ENCODE measurements at places on chromosomes 6 and 20.
A peak's percentile ranks its signal among the peaks of the same experiment; 100 is the strongest.

- DNase-seq, result no peak
Measured at GRCh38 chr20:2680046-2680445, 12.5 kb upstream of the EBF4 start.

- no peak for DNase-seq
Measured at GRCh38 chr20:61387204-61387953, 135.3 kb downstream of the CDH4 start.

- DNase-seq, result no peak
Measured at GRCh38 chr6:15504581-15505350, 158.1 kb downstream of the DTNBP1 start.

DNA sequence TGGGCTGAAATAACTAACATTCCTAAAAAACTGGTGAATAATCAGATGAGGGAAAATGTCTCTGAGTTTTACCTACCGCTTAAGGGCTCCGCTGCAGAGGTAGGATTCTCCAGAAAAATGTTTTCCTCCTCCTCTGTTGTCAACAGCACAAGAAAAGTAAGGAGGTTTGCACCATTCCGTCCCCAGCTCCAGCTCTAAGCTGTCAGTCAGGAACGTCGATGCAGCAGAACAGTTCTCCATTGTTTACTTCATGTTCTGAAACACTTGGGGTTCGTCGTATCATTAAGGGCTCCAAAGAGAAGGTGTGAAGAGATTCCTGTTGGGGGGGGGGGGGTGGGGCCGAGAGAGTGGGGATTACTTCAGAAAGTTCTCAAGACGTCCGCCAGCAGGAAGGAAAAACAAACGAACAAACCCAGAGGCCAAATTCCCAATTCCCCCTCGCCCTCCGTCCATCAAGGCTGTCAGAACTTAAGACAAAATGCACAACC is 734 bp downstream of the MMS22L start:
- DNase-seq, result no peak

GRCh38 chr6:13302751-13303667 is 25.3 kb downstream of the TBC1D7 start:
- DNase-seq, result peak; percentile 87

- no peak for DNase-seq
Measured at GRCh38 chr6:148868314-148868713, 121.5 kb downstream of the UST start.

DNA sequence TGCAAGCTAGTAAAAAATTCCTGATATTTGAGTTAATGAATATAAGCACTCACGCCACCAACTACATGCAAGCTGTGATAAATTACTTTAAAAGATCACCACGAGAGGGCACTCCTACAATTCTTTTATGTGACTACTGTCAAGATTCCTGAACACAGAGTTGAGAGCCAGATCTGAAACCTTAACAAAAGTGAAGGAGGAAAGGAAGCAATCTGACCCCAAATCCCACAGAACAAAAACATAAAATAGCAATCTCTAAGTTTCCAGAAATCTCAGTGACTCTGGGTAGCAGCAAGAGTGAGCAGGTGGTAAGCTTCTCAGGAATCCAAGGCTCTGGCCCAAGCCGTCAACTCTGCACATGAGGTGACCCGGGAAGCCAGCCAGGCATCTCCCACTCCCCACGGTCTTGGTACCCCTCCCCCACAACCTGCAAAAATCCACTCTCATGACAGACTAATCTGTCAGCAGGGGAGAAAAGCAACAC is 55.1 kb downstream of the STAU1 start:
- DNase-seq, result peak; percentile 68

All from CD4-positive, alpha-beta T cell treated with Interleukin-1 beta for 1 hour (primary cell).